ENCODE measurements at places on chromosomes 3 and 15. TPM values are rescaled to one million over a fixed set of nuclear protein-coding genes. Genes with fewer than 3 reads are reported as not detected.

GRCh38 chr15:85625856-85626255, 168.9 kb downstream of the KLHL25 start:
- DNase-seq, result no peak

CHRM5 gene
- not detected for total RNA-seq

GRCh38 chr3:132556508-132557159, 40.4 kb upstream of the ACKR4 start:
- no peak for DNase-seq

GRCh38 chr15:48751595-48751994, 59.3 kb downstream of the CEP152 start:
- no peak for DNase-seq

FRMD5 gene
- 4.1 TPM for total RNA-seq

- DNase-seq, result peak; percentile 57
These were observed 27.0 kb upstream of the POLG start for GRCh38 chr15:89361451-89362202.

DNA sequence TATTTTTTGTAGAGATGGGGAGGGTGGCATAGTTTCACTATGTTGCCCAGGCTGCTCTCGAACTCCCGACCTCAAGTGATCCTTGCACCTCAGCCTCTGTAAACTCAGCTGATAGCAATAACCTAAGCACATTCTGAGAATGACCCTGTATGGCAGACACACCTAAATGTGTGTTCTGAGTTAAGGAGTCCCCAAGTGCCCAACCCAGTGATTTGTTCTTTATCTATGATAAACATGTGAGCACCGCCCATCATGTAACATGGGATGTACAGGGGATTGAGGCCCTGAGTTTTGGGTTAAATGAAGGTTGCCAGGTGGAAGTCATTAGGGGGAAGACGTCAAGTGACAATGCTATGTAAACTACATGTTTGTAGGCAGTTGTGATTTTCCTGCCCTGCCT, 5.7 kb downstream of the NCEH1 start:
- DNase-seq, result no peak

DNA sequence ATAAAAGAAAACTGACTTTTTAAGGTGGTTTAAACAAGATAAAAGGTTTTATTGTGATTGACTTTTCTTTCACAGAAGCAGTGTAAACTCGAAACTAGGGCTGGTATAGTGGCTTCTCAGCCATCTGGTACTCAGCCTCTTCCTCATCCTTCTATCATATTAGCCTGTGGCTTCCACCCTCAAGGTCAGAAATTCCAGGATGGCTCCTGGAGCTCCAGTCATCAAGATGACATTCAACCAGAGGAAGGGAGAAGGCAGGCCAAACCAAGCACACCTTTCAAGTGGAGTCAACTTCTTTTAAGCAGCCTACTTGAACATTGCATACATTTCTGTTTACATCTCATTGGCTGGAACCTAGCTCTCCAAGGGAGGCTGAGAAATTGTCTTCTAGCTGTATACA, 1.3 kb upstream of the MESD start:
- no peak for DNase-seq

DNA sequence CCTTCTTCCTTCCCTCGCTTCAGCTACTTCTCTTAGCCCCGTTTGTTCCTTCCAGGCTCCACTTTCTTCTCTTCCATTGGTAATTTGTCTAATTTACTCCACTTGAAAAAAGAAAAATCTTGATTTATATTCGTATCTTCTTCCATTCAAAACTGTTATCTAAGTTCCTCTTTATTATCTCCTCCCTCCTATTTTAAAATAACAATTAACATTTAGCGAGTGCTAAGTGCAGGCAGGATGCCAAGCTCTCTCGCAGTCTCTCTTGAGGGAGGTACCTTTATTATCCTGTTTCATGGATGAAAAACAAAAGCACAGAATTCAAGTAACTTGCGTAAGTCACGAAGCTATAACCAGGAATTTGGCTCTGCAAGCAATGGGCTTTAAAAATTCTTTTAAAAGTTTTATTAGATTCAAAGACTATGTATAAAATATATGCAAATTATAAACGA, 418.9 kb upstream of the NAALADL2 start:
- DNase-seq, result peak; percentile 71

DNA sequence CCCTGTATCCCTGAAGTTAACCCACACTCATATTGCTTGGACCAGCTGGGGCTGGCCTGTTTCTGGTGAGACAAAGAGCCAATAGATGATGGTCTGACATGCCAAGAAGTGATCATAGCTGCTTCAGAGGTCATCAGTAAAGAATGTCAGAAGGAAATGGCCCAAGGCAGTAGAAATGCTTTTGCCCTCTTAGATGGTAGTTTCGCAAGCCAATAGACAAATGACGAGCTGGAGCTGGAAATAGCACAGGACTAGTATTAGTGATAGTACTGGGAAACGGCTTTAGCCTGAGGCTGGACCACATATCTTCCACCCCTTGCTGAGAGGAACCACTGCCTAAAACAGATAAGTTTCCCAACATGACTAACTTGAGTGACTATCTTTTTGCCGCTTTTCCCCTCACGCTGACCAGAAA, 176.1 kb upstream of the THBS1 start:
- DNase-seq, result peak; percentile 99

KPNA1 gene
- 40.8 TPM for total RNA-seq

STAC gene
- 22.3 TPM for total RNA-seq

DNA sequence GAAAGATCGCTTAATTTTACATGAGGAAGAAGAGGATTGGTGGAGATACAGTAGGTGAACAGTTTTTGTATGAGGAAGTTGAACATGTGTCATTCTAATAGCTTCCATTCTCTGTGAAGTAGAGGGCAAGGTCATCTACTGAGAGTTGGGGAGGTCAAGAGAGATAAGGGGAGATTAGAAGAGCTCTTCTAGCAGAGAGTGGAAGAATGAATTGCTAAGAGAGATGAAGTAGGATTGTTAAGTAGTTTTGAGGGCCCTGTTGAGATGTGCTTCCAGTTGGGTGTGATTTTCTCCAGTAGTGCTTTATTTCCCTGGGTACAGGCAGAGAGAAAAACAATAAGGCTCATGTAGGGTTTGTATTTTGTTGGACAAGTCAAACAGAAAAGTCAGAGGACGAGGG, 5.2 kb downstream of the OPA1 start:
- no peak for DNase-seq

DNA sequence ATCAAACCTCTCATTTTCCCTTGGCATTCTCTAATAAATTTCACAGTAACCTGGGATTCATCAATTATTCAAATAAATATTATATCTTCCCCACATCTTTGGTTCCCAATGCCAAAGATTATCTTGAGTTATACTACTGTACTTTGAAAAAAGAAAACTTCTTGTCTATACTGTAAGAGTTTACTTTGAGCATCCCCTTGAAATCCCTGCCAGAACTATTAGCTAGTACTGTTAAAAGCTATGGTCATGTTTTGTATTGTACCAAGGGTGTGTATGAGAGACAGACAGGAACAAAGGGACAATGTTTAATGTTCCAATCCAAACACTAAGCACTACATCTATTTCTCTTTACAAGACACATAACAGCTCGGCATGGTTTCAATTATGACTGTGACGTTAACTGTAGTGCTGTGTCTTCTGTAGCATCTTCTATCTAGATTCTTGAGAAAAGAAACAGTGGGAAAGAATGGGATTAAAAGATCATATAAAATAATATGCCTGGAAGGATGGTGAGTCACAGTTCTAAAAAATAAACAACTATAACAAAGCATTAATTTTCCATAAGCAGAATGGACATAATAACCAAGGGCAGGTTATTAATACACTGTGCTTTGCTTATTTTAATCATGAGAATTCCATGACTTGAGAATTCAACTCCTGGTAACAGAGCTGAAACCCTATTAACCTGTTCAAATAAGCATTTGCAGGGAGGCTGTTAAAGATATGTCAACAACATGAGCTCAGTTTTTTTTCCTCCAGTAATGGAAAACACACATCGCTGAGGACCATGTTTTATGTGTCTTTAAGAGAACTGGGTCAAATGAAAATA, 71.1 kb downstream of the ALDH1A2 start:
- DNase-seq, result peak; percentile 1

LRTM1 gene
- total RNA-seq, result not detected

- DNase-seq, result no peak
These were observed 118.8 kb downstream of the TMCO5A start for GRCh38 chr15:38053205-38053604.

CHL1 gene
- not detected for total RNA-seq

DNA sequence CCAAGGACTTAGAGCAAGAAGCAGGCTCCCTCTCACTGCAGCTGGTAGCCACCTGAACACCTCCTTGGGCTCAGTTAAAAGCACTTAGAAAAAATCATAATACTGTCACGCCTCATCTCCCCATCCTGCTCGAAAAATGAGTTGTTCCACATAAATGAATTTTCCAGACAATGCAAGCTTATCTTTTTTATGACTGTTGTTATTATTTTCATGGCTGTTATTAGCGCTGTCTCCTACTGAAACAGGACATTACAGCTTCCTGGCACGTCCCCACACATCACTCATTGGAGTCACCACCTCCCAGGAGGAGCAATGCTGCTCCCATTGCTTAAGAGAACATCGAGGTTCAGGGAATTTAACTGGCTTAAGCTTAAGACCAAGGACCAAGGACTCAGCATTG, 26.5 kb downstream of the CCDC33 start:
- no peak for DNase-seq

GRCh38 chr15:75090388-75090734, 67.0 kb downstream of the PPCDC start:
- DNase-seq, result peak; percentile 25

DNA sequence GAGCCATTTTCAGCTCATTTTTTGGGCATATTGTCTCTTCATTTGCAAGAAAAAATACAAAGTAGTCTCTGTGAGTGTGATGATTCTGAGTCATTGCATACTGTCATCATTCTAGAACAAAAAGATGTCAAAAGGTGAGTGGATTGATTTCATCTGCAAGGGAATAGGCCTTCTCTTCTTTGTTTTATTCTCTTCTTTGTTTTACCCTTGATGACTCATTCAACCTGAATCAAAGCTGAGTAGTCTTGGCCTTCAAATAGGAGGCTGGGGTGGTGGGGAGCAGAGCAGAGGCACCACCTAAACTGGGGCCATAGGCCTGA, 25.4 kb downstream of the CYP19A1 start:
- peak; percentile 51 for DNase-seq

GOLGA6D gene
- not detected for total RNA-seq

- peak; percentile 72 for DNase-seq
These were observed 96.7 kb upstream of the KCNMB2 start for GRCh38 chr3:178439504-178439903.

- no peak for DNase-seq
These were observed 219.0 kb downstream of the VGLL3 start for GRCh38 chr3:86771741-86772512.

GRCh38 chr3:54134713-54135112, 12.4 kb downstream of the CACNA2D3 start:
- DNase-seq, result no peak

NR1I2 gene
- not detected for total RNA-seq

- no peak for DNase-seq
These were observed 61.5 kb upstream of the CORO2B start for GRCh38 chr15:68517285-68517761.

DNA sequence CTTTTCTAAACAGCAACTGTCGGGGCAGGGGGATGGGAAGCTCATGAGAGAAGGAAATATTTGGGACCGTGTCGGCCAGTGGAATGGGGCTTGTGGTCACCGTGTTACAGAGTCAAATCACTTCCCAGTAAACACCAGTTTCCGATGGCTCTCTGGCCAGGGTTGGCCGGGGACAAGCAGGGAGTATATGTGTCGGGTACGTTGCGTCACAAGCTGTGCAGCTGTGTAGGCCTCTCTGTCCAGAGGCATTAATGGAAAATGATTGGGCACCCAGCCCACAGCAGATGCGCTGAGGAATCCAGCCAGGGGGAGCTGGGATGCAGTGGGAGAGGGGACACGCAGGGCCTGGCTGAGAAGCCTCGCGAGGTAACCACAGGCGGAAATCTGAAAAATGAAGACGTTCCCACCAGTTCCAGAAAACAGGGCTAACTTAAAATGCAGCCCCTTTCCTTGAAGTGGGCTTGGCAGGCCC, 15.8 kb upstream of the ALDH1A3 start:
- peak; percentile 29 for DNase-seq

- DNase-seq, result no peak
These were observed 123.0 kb upstream of the STAC start for GRCh38 chr3:36257158-36257852.

DNA sequence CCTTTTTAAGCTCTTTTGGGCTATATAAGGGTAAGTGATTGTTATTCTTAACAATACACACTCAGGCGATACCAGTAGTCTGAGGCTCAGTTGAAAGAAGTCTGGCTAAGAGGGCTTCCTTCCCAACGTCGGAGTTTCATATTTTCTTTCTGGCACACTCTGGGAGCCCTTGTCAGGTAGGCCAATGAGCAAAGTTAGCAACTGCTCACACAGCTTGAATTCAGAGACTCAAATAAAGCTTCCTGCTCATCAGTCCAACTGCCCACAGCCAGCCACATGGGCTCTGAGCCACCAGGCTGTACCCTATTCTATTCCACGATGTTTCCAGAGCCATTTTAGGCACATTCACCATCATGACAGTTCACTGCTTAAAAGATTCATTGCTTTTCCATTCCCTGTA, 155.1 kb upstream of the TBL1XR1 start:
- DNase-seq, result no peak

GRK7 gene
- not detected for total RNA-seq

DNA sequence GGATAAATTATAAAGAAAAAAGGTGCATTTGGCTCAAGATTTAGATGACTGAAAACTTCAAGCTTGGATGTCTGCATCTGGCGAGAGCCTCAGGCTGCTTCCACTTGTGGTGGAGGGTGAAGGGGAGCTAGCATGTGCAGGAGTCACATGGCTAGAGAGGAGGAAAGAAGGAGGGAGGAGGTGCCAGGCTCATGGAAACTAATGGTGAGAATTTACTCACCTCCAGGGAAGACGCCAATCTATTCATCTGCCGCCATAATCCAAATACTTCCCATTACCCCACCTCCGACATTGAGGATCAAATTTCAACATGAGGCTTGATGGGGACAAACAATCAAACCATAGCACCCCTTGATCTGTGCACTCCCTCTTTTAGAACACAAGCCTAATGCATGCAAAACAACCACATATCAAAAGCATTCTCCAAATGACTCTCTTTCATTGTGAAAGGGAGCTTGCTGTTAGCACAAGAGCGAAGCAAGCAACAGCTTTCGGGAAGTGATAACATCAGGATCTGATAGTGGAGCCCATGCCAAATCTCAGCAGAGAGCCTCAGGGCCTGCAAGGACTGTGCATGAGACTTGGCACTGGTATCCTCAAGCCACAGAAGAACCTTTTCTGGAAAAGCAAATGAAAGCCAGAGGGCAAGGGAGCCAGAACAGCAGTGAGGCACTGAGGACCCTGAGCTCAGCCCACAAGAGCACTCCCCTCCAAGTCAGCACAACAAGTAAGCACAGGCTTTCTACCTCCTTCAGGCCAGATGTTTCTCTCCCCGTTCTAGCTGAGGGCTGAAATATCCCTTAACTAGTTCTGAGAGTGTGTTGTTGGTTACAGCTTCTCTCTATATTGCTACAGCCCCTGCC, 50.2 kb upstream of the THBS1 start:
- DNase-seq, result peak; percentile 74

- peak; percentile 54 for DNase-seq
These were observed 43.8 kb upstream of the UACA start for GRCh38 chr15:70806992-70807712.

GRCh38 chr3:42892169-42892568, 13.8 kb upstream of the ZNF662 start:
- DNase-seq, result no peak

- DNase-seq, result no peak
These were observed 51.7 kb downstream of the CHSY1 start for GRCh38 chr15:101200181-101200580.

ZPLD1 gene
- total RNA-seq, result not detected

CATSPER2 gene
- total RNA-seq, result 0.10 TPM

ARGFX gene
- total RNA-seq, result not detected

Measured in M059J (cell line).